ENCODE measurements at places on chromosomes 16 and 17.

DNA sequence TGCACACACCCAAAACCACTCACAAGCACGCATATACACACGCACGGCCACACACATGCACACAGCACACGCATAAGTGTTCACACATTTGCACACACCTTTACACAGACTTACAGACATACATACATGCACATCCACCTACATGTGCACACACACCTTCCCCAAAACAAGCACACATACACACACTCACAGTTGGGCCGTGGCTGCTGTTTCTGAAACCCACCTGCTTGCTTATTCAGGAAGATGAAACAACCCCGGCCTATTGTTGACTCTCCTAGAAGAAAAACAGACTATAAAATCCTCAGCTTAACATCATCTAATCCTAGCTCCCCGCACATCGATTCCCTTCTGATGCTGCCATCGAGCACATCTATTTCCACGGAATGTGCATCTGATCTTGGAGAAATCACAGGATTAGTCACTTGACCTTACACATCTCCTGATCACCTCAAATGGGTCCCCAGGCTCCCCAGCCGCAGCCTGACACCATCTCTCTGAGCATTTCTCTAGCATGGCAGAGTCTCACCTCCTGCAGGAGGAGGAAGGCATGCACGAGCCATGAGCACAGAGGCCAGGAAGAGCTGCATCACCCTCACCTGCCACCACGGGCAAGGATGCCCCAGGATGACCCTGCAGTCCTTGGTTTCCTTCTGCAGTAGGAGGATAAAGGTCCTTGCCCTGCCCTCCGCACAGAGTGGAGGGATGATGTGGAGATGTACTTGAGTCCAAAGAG lies 105.8 kb upstream of the CDH5 start:
- DNase-seq: no peak

- DNase-seq: no peak
Observed at GRCh38 chr17:2580661-2581060, 12.8 kb upstream of the PAFAH1B1 start.

DNA sequence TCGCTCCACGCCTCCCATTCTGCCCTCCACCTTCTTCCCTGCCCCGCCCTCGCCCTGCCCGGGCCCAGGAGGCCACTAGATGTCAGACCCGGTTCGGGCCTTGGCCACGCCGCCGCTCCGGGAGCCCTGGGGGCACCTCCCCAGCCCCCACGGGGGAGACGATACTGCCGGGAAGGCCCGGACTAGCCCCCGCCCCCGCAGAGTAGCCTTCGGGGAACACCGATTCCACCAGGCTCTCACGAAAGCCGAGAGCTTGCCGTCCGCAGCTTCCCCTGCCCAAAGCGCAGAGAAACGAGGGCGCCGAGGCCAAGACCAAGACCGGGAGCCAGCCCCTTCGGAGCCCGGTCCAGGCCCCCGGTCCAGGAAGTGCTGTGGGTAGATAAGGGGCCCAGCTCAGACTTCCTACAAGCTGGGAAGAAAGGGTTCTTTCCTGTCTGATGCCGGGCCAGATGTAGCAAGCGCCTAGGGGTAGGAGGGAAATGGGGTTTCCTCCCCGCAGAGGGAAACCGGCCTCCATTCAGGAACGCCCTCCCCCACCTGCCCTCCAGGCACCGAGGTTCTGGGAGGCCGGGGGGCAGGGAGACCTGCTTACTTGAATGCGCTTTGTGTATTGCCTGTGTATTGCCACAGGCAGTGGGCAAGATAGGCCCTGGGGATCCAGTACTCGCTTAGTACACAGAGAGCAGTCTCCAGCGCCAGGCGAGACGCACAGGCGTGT lies 806 bp upstream of the CYB561 start:
- DNase-seq: peak; percentile 67

DNA sequence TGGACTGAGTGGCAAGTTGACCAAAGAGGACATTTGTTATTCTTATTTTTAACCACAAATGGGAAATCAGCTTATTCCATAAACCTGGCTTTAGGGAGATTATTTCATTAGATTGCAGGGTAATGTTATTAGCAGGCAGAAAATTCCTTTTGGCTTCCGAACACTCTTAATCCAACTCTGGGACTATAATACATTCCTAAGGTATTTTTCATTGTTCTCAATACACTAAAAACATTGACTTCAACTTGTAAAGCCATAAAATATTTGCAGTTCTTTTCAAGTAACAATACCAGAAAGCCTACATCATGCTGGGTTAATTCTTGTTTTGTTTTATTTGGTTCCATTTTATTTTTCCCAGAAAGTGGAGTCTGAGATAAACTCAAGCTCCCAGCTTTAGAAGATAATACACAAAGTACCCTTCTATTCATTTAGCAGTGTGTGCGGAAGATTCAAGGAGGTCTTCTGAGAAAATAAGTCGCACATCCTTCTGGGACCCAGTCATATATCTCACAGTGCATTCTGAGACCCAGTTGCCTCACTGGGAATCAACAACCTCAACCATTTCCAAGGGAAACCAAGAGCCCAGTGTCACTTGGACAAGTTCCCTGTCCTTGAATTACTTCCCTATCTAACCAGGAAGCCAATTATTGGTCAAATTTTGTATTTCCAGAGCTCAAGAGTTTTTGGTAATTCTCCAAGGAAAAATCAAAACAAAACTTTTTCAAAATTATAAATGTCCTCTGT lies 389.6 kb upstream of the DYNLRB2 start:
- no peak for DNase-seq

GRCh38 chr16:5837007-5837670 lies 739.5 kb upstream of the EEF2KMT start:
- DNase-seq: no peak

DNA sequence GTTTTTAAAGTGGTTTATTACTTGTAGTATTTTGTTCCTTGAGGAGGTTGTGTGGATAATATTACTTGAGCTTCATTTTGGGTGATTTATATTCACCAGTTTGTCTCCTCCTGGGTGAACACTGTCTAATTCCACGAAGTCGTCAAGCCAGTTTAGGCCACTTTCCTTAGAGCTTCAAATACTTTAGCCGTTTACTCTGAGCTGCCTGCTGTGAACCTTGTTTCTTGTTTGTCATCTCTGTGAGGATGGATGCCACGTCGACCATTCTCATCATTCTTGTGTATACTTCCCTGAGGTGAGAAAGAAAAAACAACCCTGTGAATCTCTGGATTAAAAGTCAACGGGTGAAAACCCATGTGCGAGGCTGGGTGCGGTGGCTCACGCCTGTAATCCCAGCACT lies 9.0 kb downstream of the KRT24 start:
- DNase-seq: no peak

GRCh38 chr17:70370816-70371215 lies 201.5 kb downstream of the KCNJ2 start:
- no peak for DNase-seq

GRCh38 chr16:6822041-6822440 lies 510.6 kb upstream of the RBFOX1 start:
- no peak for DNase-seq

DNA sequence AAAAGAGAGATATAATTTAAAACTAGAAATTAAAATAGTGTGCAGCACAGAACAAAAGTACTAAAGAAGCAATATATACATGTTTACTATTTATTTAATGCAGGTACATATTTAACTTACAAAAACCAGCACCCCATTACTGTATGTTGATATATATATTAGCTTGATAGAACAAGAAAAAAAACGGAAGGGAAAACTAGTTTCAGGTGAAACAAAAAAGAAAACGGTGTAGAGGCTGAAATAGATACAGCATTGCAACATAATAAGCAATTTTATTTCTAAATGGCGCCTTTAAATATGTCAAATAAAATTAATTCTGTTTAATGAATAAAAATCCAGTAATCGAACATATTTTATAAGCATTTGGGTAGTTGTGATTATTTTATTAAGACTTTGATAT lies 3.9 kb downstream of the HNF1B start:
- no peak for DNase-seq

GRCh38 chr17:74690409-74690825 lies 22.3 kb downstream of the CD300LF start:
- DNase-seq: no peak

- no peak for DNase-seq
Observed at GRCh38 chr17:30520436-30520835, 43.2 kb downstream of the GOSR1 start.

GRCh38 chr17:78717431-78717980 lies 64.6 kb downstream of the CYTH1 start:
- peak; percentile 61 for DNase-seq

DNA sequence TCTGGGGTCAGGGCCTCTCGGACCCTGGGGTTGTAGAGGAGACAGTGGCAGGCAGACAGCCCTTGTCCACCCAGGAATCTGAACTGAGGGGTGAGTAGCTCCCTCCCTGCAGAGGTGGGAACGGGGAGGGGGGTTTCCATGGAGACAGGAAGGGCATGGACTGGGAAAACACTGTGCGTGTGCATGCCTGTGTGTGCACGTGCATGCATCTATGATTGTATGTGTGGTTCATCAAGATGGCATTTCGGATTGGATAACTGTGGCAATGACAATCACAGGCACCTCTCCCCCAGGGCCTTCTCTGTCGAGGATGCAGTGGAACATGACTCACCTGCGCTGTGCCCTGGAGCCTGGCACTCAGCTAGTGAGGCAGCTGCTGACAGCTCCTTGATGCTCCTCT lies 6.1 kb upstream of the CD300C start:
- no peak for DNase-seq

DNA sequence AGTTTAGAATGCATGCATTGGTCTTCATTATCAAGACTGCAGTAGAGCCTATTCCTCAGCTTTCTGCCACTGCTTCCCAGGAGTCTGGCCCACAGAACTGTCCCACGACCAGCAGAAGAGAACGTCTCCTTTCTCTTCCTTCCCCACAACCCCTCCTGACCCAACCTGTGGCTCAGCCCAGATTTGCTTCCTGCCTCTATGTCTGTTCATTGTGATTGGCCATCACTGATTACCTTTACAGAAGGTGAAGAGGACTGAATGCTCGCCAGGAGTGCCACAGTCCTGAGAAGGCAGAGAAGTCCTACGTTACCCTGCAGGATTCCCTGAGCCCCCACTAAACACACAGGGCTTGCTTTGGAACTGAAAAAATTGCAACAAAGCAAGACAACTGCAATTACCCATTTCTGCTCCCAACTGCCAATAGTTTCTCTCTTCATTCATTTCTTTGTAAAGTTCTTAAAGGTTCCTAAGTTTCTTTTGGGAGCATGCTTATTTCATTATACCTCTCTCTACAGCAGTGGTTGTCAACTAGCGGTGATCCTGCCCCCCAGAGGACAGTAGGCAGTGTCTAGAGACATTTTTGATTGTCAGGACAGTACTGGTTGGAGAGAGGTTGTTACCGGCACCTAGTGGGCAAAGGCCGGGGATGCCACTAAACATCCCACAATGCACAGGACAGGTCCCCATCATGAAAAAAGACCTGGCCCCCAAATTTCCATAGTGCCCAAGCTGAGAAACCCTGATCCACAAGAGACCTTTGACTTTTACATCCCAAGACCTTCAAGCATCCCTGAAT lies 4.5 kb upstream of the NAT9 start:
- no peak for DNase-seq

- no peak for DNase-seq
Observed at GRCh38 chr17:81884520-81884919, 6.9 kb downstream of the ALYREF start.

GRCh38 chr17:77321649-77322513 lies 181.1 kb downstream of the SEC14L1 start:
- DNase-seq: no peak
